ENCODE measurements at places on chromosomes 5 and 9.

DNA sequence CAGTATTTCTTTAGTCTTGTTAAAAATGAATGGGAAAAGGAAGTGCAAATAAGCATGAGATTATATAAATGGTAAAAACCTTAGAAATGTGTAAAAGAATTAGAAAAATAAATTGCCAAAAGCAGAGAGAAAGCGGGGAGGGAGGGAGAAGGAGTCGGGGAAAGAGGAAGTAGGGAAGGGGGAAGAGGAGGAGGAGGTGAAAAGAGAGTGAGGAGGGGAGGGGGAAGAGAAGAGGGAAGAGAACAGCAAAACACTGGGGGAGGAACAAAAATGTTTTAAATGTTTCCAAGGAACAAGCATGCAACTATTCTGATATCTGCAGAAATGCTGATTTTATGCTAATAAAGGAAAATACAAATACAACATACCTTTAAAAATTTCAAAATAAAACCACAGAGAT, 317.5 kb downstream of the PIK3R1 start:
- no peak for DNase-seq

DNA sequence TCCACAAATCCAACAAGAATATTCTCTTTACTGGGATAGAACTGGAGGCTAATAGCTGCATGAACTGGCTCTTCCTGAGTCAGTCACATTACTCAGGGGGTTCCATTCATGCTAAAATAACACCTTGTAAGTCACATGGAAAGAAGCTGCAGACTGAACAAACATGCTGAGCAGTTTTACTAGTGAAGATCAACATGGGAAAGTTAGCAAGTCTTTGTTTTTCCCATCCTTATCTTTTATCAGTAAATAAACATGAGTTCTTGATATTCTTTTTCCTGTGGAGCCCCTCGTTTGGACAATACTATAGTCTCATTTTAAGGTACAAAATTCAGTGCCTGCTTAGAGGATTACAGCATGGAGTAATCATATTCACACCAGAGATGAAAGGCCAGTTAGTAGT, 43.7 kb upstream of the TEK start:
- DNase-seq, result no peak

DNA sequence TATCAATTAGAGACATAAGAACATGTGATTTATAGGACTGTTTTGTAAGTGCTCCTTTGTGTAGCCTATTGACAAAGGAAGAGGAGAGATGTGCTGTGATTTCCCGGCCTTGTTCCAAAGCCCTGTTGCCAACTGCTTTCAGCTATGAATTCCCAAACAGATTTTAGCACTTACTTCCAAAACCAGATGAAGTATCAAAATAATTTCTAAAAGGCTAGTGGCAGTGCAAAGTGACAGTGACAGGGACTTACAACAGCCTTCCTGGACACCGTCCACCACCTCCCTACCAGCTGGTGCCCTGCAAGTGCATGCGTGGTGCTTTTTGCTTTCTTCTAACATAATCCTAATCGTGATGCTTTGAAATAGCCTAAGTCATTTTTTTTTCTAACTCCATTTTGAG, 254.1 kb upstream of the ACTBL2 start:
- DNase-seq, result no peak

DNA sequence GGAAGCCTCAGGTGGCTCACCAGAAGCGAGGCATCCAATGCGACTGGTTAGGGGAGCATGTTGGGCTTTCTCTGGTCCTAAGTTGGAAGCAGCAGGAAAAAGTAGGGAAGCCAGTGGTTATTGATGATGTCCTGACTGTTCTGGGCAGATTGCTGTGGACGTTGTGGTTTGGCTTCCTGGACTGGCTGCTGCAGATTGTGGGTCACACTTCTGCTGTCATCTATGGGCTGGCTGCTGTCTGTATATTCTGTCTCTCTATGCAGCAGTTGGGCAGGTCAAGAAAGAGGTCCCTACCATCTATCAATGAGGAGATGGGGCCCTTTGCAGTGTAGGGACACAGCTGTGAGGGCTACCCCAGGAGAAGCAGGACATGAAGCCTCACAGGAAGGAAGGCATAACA, 13.5 kb upstream of the MARCHF6 start:
- no peak for DNase-seq

- DNase-seq, result no peak
Observed at GRCh38 chr5:125510651-125511050, 764.2 kb upstream of the ZNF608 start.

DNA sequence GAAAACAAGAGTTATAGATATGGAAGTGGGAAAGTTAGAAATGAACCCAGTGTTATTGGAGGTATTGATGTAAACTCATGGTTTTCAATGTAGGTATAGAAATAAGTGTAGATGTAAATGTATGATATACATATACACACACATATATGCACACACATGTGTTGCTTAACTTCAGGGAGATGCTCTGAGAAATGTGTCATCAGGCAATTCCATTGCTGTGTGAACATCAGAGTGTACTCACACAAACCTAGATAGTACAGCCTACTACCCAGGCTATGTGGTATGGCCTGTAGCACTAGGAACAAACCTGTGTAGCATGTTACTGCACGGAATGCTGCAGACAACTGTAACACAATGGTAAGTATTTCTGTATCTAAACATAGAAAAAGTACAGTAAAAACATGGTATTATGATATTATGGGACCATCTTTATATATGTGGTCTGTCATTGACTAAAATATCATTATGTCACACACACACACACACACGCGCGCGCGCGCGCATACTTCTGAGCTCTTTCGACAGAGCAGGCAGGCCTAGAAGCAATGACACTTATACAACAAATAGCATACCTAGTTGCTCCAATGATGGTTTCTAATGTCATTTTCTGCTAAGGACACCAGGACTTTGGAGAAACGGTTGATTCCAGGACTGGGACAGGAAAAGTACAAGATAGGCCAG, 86.6 kb downstream of the MACROH2A1 start:
- DNase-seq, result peak; percentile 17

- no peak for DNase-seq
Observed at GRCh38 chr9:135178498-135178897, 91.0 kb downstream of the OLFM1 start.

GRCh38 chr5:7976411-7977190, 107.7 kb downstream of the MTRR start:
- DNase-seq, result no peak

DNA sequence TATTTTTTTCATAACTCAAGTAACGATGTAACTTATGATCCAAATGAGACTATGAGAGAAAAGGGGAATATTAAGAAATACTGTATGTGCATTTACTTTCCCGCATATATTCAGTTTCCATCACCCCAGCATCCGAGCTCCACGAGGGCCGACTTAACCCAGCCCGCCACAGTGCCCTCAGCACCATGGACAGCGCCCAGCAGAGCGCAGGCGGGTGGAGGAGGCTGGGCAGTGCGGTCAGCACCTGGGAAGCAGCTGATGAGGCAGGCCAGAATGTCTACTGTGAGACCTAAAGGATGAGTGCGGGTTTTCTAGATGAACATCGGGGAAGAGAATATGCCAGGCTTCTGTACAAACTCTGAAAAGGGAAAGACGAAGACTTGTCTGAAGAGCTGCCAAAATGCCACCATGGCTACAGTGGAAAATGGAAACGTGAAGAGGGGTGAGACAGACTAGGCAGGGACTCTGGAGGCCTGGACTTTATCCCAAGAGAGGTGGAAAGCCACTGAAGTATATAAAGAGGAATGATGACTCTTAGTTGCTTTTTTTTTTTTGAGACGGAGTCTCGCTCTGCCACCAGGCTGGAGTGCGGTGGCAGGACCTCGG, 34.5 kb upstream of the MED27 start:
- peak; percentile 57 for DNase-seq

- no peak for DNase-seq
Observed at GRCh38 chr5:148825716-148826052, 727 bp upstream of the ADRB2 start.

DNA sequence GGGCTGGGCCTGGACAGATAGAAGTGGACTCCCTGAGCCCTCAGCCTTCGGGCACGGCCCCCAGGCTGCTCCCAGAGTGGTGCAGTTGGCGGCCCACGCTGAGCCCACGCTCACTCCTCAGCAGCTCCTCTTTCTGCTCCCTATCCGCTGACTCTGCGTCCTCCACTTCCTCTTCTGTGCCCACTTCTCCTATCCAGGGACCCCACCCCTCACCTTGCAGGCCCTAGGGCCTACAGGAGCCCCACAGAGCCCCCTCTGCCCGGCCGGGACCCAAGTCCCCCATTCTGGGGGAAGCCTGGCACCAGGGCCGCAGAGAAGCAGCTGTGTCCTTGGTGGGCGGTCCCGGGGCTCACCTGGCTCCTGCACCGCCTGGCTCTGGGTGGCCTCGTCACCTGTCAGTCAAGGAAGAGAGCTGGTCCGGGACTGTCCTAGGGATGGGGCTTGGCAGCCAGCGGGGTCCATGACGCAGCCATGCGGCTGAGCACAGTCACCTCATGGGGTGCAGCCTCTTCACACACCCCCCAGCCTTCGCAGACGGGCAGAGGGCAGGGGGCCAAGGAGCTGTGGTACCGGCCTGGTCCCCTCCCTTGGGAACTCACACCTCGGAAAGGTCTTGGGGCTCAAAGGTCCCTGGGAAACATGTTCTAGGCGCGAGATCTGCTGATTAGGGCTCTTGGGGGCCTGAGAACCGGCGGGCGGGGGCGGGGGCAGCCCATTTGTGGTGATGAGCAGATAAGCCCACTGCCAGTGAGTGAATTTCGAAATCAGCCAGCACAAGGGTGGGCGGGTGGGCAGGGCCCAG, 5.4 kb upstream of the NRARP start:
- DNase-seq, result peak; percentile 26

DNA sequence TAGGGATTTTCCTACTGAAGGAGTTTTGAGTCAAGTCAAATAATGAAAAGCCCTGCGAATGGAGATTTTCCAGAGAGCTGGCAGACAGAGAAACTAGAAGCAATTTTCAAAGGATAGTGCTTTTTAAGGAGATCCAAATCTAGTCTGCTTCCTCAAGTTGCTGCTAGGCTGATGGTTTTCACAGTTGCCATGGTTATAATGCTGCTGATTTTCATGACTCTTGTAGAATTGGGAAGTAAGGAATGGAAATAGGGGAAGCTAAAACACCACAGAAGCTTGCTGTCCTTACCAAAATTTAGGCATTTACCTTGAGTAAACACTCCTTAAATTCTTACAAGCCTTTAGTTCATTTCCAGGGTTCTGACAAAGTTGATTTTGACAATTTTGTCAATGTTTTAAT, 30.1 kb upstream of the HAPLN1 start:
- DNase-seq, result no peak

DNA sequence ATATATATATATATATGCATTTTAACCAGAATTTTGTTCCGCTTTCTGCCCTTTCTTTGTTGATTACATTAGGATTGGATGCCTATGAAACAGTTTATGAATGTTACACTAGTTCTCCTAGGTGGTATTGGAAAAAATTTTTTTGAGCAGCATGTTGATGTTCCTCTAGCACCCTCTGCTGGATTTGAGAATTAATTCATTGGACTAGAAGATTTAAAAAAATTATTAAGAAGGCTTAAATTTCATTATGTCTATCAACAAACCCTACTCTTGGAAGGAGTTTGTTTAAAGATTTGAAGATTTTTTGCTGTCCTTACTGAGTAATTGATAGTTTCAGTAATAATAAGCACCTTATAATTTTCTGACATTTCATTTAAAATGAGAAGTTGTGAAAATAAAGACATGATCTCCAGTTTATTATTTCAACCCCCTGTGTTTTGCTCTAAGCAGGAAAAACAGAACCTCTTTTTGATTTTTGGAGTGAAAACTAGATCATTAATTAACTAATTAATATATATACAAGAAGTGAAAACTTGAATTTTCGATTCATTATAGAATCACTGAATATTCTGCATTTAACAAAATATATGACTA, 89.6 kb downstream of the CCDC171 start:
- DNase-seq, result no peak

DNA sequence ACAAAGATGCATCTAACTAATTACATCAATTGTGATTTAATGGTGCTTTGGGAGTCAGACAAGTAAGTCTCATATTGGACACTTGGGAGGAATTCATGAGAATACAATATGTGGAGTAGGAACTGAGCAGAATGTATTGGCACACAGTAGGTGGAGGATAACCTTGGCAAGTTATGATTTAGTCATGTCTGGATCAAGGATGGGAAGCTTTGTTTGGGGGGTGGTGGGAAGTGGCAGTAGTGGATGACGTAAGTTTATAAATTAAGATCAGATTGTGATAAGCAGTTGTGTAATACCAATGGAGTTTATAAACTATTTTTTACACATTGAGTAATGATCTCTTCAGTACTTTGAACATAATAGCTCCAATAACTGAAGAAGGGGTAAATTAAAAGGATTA, 67.0 kb downstream of the SGCD start:
- DNase-seq, result no peak

DNA sequence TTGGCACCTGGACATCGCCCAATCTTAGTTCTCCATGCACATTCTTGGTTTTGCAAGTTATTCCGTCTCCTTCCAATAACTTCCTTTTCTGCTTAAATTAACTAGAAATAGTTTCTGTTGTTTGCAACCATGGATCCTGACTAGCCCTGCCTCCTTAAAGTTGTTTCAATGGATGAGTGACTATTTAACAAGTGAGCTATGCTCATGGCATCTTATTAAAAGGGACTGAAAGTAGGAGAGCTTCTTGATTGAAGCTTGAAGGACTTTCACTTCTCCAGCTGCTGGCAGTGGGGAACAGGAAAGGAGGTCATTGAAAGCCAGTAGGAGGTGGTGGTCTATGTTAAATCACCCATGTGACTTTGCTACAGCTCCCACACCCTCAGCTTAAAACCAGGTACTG, 466.8 kb downstream of the ARHGEF28 start:
- DNase-seq, result no peak

DNA sequence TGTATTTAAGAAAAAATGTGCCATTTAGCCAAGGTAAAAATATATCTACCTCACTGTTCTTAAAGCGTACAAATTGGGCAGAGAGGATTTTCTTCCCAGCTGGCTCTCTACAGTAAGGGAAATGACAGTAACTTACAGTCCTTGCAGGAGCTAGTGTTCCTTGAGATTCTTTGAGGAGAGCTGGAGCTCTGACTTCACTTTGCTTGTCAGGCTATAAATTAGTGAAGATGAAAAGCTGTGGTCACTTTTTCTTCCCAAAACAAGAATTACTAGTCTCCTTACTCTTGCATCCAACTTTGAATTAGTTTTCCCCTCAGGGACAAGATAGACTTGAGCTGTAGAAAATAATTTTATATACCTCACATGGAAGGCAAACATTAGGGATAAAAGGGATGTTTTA, 129.9 kb downstream of the ZSWIM6 start:
- no peak for DNase-seq

- DNase-seq, result no peak
Observed at GRCh38 chr5:115490596-115490995, 54.0 kb downstream of the FEM1C start.

GRCh38 chr5:111627862-111628261, 115.5 kb upstream of the STARD4 start:
- no peak for DNase-seq

GRCh38 chr9:122827761-122828093, 661 bp downstream of the PDCL start:
- DNase-seq, result no peak

GRCh38 chr5:78550891-78551290, 97.7 kb downstream of the LHFPL2 start:
- DNase-seq, result no peak

DNA sequence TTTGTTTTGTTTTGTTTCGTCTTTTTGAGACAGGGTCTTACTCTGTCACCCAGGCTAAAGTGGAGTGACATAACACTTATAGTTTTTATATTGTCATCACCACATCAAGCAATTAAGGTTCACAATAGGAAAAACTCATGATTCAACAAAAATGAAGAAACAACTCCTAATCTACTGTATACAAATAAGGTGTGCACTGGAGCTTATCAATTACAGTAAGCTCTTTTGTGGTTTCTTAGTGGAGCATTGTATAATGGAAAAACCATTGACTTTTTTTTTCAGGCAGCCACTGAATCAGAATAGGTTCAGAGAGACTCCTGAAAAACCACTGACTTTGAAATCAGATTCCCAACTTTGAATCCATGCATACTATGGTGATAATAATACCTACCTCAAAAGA, 10.8 kb upstream of the PLIN2 start:
- DNase-seq, result no peak
